T-cell (primary cell): ENCODE measurements at places on chromosomes 13 and 19. TPM values are rescaled to one million over a fixed set of nuclear protein-coding genes. Genes with fewer than 3 reads are reported as not detected.

Gene OR4F17
- total RNA-seq, result not detected

Gene ZNF492
- total RNA-seq, result 0.40 TPM

Gene ZNF558
- total RNA-seq, result 23.7 TPM

Gene C19orf18
- 1.0 TPM for total RNA-seq

Gene CYP2S1
- 0.70 TPM for total RNA-seq

Gene WDR88
- total RNA-seq, result not detected

Gene NOTCH3
- 0.16 TPM for total RNA-seq

Gene EFNA2
- not detected for total RNA-seq

Gene RXFP2
- not detected for total RNA-seq

Gene ZNF709
- total RNA-seq, result 2.4 TPM

Gene POSTN
- total RNA-seq, result 0.64 TPM

Gene ZNF606
- total RNA-seq, result 8.2 TPM

Gene ZNF317
- total RNA-seq, result 74.5 TPM

Gene ZNF417
- 27.8 TPM for total RNA-seq

Gene FCHO1
- total RNA-seq, result 63.0 TPM

Gene ANGPTL8
- not detected for total RNA-seq

Gene ZNF579
- 13.2 TPM for total RNA-seq

Gene DNM2
- 297 TPM for total RNA-seq

Gene MAG
- total RNA-seq, result not detected

Gene KLK14
- total RNA-seq, result 0.70 TPM

Gene ONECUT3
- not detected for total RNA-seq

Gene EPS8L1
- 1.2 TPM for total RNA-seq

Gene TMEM205
- 28.6 TPM for total RNA-seq

Gene ERICH6B
- total RNA-seq, result not detected

Gene GAPDHS
- not detected for total RNA-seq

Gene LILRB5
- not detected for total RNA-seq
